HT-29 (cell line): ENCODE measurements at places on chromosomes 2 and 18. TPM values are rescaled to one million over a fixed set of nuclear protein-coding genes. Genes with fewer than 3 reads are reported as not detected.

TEX44 gene
- total RNA-seq = not detected in 2 replicates

DNA sequence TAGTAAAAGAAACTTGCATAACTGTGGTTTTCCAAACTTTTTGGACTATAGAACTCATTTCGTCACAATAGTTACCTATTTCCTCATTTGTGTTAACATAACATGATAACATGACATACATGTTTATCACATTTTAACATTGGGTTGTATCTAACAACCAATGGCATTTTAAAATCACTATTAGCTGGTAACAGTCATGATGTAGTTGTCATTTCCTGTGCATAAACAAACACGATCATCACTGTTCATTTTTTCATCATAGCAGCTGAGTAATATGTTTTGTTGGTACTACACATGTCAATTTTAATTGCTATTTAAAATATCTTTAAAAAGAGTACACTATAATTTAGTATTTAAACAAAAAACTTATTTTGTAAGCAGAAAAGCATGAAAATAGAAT is 402.4 kb downstream of the SATB2 start:
- DNase-seq = no peak

DNA sequence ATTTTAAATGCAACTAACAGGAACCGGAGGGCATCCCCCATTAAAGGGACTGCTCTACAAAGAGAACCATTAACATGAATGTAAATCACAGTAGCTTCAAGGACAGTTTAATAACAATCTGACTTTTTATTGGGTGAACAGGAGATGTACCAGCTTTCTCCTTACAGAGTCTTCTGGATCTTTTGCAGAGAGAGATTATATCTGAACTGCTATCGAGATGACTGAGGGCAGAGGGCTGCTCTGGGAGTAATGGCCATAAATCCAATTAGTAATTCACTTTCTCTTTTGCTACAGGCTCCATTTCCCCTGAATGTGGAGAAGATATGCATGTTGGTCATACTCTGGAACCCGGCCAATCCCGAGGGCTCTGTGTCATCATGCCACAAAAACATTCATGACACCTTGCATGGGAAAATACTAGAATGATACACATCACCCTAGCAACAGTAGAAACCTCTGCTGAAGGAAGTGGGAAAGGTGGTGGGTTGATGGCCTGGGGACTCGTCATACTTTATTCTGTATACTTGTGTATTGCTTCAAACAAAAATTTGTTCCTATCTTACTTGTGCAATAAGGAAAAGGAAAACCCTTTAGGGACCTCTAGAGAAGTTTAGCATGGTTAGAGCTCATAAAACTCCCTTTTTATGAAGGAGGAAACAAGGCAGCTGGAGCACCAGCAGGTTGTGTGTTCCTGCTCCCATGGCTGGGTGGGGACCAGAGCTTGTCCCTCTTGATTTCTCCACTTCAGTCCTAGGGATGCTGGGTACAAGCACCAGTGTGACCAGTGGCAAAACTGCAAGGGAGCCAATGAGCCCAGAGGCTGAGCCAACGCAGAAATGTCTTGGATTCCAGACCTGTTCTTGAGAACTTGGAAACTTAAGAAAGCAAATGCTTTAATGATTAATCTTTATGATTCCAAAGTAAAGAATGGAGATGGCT is 26.0 kb downstream of the CTAGE1 start:
- DNase-seq = peak; percentile 81

DNA sequence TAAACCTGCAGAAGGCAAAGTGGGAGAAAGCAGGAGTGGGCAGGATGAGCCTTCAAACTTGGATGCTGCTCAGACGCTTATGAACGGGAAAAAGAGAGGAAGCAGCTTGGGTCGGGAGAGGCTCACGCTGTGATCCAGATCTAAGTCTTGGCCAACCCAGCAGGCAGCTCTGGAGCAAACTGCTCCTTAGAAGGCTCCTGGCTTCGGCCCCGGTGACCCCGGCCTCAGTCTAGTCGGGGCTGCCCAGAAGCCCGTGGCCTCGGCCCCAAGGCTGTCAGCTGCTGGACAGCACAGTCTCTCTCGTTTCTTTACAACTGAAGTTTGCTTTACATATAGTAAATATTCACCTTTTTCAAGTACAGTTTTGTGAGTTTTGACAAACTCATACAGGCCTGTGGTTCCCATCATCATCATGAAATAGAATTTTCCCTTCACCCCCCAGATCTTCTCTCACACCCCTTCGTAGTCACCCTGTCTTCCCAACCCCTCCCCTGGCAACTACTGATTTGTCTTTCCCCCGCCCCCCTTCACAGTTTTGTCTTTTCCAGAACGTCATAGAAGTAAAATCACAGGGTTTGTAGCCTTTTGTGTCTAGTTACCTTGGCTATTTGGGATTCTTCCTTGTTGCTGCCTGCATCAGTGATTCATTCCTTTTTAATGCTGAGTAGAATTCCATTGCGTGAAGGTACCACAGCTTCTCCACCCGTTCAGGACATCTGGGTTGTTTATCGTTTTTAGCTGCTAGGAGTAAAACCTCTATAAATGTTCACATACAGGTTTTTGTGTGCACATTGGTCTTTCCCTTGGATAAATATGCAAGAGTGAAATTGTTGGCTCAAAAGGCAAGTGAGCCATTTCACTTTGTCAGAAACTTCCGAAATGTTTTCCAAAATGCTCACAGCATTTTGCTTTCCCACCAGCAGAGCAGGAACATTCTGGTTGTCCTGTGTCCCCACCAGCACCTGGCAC is 35.1 kb downstream of the MYO7B start:
- DNase-seq = no peak

- no peak for DNase-seq
These were observed 97.1 kb upstream of the PXDN start for GRCh38 chr2:1841461-1841860.

GRCh38 chr2:79910643-79911042 is 393.9 kb downstream of the LRRTM1 start:
- no peak for DNase-seq

CYP26B1 gene
- total RNA-seq = 0.05 and 0.10 TPM in 2 replicates

- DNase-seq = no peak
These were observed 15.2 kb downstream of the LANCL1 start for GRCh38 chr2:210461401-210461800.

GRCh38 chr2:15955232-15955988 is 15.1 kb downstream of the MYCN start:
- DNase-seq = no peak

DNA sequence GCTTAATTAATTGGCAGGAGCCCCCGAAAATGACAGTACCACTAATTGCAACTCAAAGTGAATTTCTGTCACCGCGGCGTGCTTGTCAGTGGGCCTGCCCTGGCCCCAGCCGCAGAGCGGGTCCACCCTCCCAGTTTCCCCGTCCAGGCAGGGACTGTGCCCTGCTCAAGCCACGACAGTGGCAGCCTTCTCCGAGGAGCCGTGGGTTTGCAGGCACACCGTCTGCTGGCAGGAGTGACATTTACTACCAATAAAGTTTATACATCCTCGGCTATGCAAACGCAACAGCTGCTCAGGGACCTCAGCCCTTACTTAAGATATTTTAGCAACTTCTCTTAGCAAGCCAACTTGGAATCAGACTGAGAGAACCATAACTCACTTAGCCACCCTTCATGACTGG is 112.7 kb downstream of the GBX2 start:
- DNase-seq = no peak

DNA sequence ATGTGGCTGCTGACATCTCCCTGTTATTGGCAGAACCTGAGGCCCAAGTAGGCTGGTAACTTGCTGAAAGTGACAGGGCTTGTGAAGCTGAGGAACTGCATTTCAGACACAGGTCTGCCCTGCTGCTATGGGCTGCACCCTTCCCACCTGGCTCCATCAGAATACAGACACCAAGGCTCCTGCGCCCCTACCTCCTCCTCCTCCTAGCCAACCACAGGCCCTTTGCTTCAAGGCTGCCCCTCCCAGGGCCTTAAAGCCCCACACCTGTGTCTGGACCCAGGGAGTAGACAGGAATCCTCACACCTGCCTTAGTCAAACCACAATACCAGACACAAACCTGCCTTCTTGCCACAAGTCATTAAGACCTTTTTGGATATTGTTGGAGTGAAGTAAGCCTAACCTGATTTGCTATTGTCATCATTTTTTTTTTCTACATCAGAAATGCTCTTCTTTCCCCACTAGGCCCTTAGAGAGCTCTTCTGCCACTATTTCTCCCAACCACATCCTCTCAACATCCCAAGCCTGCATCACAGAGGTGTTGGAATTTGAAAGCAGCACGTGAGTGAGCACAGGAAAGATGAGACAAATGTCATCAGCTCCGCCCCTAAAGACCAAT is 489.7 kb downstream of the EIPR1 start:
- no peak for DNase-seq

GRCh38 chr2:8505311-8505920 is 176.4 kb upstream of the ID2 start:
- DNase-seq = no peak

DNA sequence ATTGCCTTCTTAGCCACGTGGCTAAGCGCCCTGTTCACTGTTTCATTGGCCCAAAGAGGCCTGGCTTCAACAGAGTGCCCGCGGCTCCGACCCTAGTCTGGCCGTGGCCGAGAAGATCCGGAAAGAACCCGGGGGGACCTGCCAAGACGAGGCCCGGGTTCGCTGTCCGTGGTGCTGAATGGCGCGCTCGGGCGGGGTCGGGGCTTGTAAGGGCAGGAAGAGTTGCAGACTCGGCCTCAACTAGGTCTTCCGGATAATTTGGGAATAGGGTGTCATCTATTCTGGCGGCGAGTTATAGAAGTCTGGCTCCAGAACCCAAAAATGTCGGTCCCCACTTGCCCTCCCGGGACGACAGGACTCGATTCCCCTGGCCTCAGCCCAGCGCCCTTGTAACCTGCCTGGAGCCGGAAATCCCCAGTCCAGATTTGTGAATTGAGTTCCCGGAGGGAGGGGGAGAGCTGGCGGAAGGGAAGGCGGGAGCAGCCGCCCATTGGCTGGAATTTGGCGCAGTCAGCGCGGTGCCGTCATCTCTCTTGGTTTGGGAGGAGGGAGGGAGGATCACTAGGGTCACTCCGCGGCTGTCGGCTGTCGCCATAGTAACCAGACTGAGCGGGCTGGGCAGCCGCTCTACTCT is 3.5 kb downstream of the CDK5R2 start:
- DNase-seq = no peak

GRCh38 chr2:36170805-36171204 is 184.8 kb upstream of the CRIM1 start:
- DNase-seq = no peak

DNA sequence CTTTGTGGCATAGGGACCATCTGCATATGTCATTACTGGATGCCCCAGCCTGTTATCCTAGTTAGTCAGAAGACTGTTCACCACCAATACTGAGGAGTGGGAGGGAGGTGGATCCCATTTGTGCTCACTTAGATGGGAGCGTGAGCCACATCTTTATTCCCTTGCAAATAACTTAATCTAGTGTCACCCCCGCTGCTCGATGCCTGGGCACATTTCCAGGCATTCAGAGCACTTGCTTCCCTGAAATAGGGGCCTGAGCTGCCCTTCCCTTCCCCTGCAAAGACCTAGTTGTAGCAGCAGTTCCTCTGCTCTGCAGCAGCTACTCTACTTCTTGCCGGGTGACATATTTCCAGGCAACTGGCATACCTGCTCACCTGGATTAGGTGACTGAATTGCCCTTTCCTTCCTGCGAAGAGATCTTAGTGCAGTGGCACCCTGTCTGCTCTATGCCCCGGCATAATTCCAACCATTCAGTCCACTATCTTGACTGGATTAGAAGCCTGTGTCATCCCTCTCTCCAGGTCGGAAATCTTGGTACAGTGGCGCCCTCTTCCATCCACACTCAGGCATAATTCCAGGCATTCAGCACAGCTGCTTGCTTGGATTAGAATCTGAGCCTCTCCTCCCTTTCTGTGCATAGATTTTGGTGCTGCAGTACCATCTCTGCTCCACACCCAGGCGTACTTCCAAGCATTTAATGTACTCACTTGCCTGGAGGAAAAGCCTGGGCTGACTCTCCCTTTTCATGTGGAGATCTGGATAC is 1389.1 kb upstream of the TMEFF2 start:
- peak; percentile 43 for DNase-seq

- DNase-seq = no peak
These were observed 23.7 kb downstream of the EFEMP1 start for GRCh38 chr2:55899881-55900280.

DNA sequence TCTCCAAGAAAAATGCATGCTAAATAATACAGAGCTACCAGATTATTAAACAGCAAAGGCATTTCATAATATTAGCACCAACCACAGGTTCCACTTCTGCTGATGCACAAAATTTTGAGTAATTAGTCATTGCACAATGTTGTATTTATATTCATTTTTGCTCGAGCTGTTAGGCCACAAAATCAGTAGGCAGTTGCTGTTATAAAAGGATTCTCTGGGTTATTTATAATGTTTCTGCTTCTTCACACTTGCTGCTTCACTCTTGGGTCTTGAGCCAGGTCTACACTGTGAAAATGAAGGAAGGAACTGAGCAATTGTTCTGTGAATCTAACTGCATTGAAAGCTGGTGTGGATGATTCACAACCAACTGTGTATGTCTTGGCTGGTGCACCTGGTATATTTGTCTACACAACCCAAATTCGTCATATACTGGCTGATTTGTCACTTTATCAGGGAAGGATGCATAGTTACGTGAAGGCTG is 38.3 kb downstream of the MRPL33 start:
- DNase-seq = no peak

DNA sequence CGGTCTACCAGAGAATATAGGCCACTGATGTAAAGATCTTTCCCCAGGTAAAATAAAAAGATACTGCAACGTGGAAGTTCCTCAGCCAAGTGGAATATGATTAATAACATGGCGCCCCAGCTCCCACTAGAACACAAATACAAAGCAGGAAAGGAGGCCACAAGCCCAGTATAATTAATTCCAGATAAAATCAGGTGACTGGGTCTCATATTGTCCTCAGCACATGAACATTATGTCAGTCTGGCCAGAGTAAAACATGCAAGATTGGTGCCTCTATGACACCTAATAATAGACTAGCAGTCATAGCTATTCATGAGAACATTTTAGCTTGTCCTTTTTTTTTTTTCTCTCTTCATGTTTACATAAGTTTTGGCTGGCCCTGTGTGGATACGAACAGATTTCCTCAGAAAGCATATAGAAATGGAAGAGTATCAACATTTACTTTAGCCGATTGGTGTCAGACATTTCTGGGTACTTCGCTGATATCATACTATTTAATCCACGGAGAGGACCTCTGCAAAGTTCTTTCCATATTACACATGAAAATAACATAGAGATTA is 523.8 kb upstream of the SETBP1 start:
- no peak for DNase-seq
